Fibroblast of skin of left biceps (primary cell): ENCODE measurements at places on chromosomes 2 and 18.

GRCh38 chr18:2997429-2997828 lies 15.5 kb downstream of the LPIN2 start:
- no peak for DNase-seq

GRCh38 chr2:71528131-71528591 lies 74.8 kb downstream of the DYSF start:
- no peak for DNase-seq

GRCh38 chr18:43751835-43752234 lies 474.5 kb upstream of the SYT4 start:
- DNase-seq, result no peak

DNA sequence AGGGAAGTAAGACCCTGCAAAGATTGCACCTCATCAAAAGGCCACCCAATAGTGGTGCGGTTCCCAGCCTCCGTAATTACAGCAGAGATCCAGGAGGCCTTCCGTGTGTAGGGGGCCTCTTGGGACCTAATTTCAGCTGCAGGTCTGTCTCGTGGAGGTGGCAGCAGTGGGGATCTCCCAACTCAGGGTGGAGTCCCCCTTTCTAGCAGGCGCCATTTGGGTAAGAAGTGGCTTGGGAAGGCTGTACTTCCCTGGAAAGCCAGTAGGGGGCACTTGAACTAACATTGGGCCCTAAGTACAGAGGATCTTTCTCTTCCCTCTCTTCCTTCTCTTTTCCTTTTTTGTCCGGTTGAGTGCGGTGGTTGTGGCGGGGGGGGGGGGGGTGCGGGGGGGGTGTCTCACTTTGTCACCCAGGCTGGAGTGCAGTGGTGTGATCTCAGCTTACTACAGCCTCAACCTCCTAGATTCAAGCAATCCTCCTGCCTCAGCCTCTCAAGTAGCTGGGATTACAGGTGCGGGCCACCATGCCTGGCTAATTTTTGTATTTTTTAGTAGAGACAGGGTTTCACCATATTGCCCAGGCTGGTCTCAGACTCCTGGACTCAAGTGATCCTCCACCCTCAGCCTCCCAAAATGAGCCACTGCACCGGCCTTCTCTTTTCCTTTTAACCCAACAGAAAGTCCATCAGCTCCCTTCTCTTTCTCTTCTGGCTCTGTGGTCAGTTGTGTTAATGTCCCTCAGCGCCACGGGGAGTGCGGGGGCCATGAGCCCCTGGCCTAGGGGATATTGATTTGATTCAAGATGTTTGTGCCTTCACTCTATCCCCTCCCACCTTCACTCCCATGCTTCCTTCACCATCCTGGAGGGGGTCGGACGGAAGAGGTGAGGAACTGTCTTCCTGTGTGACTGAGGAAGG lies 32.0 kb downstream of the CENPO start:
- DNase-seq, result no peak

DNA sequence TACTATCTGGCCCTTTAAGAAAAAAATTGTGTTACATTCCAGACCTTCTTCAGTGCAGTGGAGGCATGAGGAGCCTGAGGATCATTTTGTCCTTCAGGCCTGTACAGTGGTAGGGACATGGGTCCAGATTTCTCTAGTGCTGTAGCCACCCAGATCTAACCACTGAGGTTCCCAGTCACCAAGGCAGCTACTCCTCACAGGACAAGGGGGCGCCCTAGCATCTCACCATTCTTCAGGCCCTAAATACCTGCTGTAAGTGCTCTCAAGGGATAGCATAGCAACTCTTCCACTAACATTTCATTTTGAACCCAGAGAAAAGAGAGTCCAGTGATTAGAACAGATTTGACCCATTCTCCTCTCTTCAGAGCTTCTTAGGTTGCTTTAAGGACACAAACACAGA lies 1533.0 kb downstream of the LRP1B start:
- DNase-seq, result no peak

- no peak for DNase-seq
Measured at GRCh38 chr2:96688649-96689430, 46.3 kb downstream of the FER1L5 start.

DNA sequence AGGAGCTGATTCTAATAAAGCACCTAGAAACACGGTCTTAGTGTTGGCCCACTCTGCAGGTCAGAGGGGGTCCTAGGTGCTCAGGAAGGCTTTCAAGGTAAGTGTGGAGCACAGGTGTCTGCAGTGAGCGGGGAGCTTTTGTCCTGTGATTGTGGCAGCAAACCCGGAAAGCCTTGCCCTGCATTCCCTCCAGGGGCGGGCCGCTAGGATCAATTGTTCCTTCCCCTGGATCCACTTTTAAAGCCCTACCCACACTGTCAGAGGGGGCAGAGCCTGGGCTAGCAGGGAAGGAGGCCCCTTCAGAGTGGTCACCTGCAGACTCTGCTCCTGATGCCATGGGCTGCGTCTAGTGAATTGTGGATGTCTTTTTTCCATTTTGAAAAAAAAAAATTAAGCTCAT lies 176.0 kb downstream of the CTIF start:
- DNase-seq, result no peak

DNA sequence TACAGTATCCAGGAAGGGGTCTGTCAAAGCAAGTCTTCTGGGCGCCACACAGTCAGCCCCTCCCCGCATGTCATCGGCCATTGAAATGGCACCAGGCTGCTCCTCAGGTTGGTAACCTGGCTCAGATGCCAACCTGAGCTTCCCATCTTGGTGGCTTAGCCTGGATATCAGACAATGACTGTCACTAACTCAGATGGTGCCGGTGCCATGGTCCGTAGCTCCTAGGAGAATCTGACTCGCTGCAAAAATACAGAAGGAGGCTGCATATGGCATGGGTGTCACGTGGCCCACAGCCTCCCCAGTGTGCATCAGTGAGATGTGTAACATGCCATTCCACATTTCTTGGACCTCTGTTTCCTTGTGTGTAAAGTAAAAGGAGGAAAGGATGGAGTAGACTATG lies 3.2 kb downstream of the NOSTRIN start:
- DNase-seq, result no peak

GRCh38 chr2:28493636-28494035 lies 2.2 kb upstream of the PLB1 start:
- DNase-seq, result no peak

DNA sequence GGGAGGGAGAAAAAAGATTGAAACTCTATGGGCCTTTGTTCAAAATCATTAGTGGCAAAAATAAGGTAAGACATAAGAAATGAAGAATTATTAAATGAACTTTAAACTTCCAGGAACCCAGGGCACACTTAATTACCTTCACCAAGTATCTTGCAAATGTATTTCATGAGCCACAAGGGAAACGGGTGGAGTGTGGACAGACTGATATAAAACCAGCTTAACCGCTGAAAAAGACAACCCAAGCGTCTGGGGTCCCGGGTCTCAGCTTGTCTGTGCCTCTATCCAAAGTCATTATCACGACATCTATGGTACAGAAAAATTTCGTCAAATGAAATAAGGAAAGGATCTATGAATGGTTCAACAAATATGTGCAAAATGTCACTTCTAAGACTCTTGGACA lies 13.9 kb upstream of the MBOAT2 start:
- no peak for DNase-seq

DNA sequence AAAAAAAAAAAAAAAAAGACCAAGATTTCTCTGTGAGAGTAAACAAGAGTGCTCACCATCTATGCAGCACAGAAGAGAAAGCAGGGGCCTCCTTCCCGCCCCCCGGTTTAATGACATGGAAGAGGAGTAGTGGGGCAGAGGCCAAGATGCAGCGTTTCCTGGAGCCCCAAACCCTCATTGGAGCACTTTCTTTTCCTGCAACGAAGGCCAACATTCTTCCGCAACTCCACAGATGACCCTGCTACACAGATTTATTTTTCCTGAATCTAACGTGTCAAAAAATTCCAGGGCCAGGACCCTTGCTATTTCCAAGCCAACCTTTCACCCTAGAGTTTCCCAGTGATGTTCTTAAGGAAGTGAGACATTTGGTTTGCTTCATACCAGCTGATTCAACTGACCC lies 189.6 kb downstream of the MIB1 start:
- no peak for DNase-seq

DNA sequence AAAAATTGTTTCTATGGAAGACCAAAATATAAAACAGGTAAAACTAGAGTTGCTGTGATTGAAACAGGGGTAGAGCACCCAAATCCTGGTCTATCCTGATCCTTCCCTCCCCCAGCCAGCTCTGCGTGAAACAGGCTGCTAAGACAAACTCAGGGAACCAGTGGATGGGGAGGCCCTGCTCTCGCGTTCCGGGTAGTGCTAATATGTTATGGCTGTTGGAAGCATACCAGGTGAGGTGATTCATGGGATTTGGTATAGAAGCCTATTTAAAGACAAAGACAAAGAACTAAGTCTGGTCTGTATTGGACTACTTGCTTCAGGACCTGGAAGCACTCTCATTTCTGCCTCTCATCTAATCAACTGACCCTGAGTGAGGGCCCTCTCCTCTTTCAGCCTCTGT lies 63.0 kb upstream of the CCBE1 start:
- no peak for DNase-seq

DNA sequence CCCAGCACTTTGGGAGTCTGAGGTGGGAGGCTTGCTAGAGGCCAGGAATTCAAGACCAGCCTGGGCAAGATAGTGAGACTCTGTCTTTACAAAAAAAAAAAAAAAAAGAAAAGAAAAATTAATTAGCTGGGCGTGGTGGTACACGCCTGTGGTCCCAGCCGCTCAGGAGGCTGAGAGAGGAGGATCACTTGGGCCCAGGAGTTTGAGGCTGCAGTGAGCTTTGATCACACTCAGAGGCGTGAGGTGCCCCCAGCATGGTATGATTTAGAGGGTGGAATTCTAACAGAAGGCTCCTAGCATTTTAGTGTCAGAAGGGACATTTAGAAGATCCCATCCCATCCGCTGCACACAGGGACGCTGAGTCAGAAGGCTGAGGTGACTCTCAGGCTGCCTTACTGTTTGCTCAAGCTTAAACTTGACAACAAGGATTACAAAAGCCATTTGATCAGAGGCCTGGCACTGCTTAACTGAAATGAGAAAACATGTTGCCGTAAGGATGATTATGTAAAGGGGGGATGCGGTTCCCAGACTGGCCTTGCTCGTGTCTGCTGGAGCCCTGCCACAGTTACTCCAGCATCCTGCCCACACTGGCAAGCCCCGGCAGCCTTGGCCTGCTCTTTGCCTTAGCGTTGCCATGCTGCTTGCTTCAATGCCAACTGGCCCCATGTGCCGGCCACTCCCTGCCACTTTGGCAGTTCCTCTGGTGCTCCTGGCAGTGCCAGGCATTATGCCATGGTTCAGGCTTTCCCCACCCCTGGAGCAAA lies 45.6 kb upstream of the SLC1A4 start:
- DNase-seq, result no peak

DNA sequence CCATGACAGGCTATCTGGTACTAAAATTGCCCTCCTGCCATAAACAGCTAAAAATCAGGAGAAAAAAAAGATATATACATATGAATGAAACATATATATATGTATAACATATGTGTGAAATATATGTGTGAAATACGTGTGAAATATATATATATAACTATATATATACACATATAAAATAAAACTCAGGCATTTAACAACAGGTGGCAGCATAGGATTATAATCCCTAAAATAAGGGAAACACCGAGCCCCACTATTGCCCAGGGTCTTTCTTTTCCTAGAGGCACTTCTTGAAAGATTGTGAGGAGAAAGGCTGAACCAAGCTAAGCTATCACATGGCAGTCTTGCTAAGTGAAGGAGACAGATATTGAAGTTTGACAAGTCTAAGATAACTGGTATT lies 65.9 kb upstream of the CYTIP start:
- DNase-seq, result no peak
